ENCODE measurements at places on chromosomes 13 and 19.

- H3K4me3 ChIP-seq, result peak overlapping the region; percentile 86
- peaks cover 13% of the 10 kb centered on the region for H3K36me3 ChIP-seq
- H3K27me3 ChIP-seq, result no peaks in the 10 kb centered on the region
- DNase-seq, result no peak
These were observed 1.3 kb upstream of the ATF5 start for GRCh38 chr19:49927526-49928264.

DNA sequence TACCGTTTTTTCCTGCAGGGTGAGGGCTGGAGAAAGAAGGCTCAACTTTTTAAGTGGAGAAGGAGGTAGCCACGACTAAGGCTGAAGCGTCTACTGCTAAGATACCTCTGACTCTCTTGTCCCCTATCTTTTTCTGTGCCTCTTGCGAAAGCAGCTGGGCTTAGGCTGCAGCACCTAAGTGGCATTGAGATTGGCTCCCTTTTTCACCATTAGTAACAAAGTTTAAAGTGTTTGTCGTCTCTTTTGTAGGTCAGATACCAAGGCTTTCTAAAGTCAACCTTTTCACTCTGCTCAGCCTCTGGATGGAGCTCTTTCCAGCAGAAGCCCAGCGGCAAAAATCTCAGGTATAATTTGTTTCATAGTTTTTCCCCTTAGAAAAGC lies 887 bp downstream of the CDADC1 start:
- H3K27me3 ChIP-seq, result no peaks in the 10 kb centered on the region
- H3K27ac ChIP-seq, result peak overlapping the region; percentile 50
- no peaks in the 10 kb centered on the region for H3K36me3 ChIP-seq
- DNase-seq, result peak; percentile 7
- no peaks in the 10 kb centered on the region for H3K4me1 ChIP-seq

DNA sequence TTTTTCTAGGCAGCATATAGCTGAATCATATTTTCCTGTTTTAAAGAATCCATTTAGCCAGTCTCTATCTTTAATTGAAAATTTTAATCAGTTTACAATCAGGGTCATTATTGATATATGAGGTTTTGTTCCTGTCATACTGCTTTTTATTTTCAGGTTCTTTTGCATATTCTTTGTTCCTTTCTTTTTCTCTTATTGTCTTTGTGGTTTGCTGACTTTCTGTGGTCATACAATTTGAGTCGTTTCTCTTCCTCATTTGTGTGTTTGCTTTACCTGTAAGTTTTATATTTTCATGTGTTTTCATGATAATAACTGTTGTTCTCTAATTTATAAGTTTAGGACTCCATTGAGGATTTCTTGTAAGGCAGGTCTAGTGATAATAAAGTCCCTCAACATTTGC lies 812.6 kb downstream of the DACH1 start:
- H3K4me3 ChIP-seq, result no peak overlapping the region
- H3K36me3 ChIP-seq, result no peaks in the 10 kb centered on the region
- peak; percentile 7 for DNase-seq

DNA sequence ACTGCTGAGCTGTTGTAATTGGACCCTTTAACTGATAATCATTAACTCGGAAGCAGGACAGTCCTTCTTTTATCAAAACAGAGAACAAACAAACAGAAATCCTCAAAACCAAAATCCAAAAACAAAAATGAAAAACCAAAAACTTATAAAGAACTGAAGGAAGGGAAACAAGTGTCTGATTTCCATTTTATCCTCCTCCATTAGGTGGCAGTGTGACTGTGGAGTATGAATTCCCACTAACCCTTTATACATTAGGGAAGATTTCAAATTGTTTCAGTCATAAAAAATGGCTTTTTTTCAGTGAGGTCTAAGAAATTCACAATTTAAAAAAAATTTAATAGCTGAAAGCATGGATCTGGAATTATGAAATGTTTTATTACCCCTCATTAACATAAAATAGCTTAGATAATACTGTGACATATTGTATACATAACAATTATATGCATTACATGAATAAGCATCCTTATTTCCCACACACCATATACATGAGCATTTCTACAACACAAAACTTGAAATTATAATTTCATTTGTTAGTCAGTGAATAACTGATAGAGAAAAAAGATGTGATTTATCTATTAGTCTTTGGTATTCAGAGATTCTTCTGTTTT lies 1074.3 kb upstream of the PCDH9 start:
- H3K27ac ChIP-seq, result no peak overlapping the region
- no peak overlapping the region for H3K4me3 ChIP-seq
- no peaks in the 10 kb centered on the region for H3K27me3 ChIP-seq

DNA sequence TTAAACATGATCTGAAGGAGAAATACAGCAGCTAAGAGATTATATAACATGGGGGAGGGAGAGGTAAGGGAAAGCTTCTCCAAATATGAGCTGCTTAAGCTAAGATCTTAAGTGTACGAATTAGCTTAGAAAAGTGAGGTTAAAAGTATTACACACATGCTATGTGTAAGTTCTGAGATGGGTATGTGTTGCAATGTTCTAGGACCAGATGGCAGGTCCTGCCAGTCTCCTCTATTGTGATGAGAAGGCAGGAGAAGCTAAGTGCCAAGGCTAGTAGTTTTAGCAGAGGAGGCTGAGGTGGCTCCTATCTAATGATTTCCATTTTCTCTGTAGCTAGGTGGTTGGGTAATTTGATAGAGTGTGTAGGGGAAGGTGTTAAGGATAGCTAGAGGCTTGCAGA lies 57.6 kb downstream of the MICU2 start:
- H3K4me3 ChIP-seq, result no peak overlapping the region
- H3K4me1 ChIP-seq, result no peaks in the 10 kb centered on the region
- H3K36me3 ChIP-seq, result no peaks in the 10 kb centered on the region
- no peak overlapping the region for H3K27ac ChIP-seq

Measured in MM.1S (cell line).